GM12865 (cell line): ENCODE measurements at places on chromosomes 16 and 17.

DNA sequence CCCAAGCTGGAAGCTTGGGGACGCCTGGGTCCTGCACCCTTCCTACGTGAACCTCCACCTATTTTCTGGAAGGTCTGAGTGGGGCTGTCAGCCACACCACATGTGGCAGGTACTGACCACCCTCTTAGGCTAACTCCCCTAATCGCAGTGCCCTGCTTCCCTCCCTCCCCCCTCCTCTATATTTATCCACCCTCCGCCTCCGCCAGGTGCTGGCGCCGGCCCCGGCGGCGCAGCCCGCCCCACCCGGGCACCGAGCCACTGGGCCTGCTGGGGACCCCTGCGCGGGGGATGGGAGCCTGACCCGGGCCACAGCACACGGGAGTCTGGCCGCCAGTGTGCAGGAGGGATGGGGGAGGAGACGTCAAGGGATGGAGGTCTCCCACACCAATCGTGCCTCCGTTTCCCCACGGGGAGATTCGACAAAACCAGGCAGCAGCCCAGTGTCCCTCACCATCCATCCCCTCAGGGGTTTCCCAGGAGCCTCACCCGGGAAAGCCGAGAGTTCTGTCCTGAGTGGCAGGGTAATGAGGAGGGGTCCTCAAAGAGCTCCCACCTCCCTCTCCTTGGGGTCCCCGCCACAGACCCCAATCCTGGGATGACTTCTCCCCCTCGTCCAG, 1.3 kb downstream of the PLEKHH3 start:
- DNase-seq: peak; percentile 31

DNA sequence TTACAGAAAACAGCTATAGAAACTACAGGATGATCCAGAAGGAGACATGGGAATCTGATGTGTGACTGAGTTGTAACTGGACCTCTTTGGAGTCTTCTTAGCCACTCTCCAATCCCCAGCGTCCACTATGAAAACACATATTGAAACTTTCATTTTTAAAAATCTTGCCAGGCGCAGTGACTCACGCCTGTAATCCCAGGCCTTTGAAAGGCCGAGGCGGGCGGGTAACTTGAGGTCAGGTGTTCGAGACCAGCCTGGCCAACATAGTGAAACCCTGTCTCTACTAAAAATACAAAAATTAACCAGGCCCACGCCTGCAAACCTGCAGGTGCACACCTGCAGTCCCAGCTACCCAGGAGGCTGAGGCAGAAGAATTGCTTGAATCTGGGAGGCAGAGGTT, 53.3 kb downstream of the HIC1 start:
- DNase-seq: peak; percentile 65

DNA sequence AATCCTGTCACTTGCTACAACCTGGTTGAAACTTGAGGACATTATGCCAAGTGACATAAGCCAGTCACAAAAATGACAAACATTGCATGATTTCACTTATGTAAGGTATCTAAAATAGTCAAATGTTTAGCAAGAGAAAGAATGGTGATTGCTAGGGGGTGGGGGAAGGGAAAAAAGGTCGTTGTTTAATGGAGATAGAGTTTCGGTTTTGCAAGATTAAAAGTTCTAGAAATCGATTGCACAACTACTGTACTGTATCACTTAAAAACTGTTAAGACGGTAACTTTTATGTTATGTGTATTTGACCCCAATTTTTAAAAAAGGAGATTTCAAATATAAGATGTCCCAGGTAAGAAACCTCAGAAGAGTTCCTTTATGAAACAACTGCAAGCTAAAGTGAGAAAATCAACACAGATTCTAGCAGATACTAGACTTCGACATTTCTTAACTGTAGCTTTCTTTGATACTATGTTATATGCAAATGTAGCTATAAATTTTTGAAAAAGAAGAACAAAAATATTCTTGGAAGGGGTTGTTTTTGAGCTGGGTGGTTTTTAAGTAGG, 5.9 kb downstream of the MEOX1 start:
- peak; percentile 32 for DNase-seq

- no peak for DNase-seq
Observed at GRCh38 chr16:79618692-79619050, 18.1 kb upstream of the MAF start.

- no peak for DNase-seq
Observed at GRCh38 chr17:79619636-79620206, 8.9 kb upstream of the RBFOX3 start.

GRCh38 chr17:47736501-47737495, 3.8 kb downstream of the TBX21 start:
- DNase-seq: no peak

GRCh38 chr17:56540836-56541235, 52.7 kb upstream of the NOG start:
- DNase-seq: no peak

DNA sequence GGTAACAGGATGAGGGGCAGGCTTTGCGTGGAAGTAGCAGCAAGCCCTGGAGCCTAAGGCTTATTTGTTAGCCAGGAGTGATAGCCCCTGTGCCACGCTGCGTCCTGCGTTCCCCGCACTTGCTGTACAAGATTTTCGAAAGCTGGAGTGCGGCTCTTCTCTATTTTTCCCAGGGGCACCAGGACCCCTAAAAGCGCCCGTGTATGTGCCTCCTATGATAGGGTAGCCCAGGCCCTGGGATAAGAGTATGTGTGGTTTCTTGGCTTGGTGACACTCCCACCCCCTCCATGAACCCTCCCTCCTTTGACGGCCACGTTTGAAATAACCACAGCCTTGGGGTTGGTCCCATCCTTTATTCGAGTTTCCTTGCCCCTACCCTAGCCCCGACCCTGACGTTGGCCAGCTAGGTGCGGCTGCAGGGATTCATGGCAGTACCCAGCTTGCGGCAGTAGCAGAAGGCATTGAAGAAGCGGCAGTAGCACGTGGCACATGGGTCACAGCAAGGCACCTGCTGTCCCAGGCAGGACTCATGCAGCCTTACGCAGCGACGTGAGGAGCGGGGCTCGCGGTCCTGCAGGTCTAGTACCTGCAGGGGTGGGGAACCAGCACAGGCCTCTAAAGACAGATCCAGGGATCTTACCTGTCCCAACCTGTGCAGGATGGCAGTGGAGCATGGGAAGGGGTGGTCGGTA, 968 bp downstream of the AGRP start:
- DNase-seq: peak; percentile 38

DNA sequence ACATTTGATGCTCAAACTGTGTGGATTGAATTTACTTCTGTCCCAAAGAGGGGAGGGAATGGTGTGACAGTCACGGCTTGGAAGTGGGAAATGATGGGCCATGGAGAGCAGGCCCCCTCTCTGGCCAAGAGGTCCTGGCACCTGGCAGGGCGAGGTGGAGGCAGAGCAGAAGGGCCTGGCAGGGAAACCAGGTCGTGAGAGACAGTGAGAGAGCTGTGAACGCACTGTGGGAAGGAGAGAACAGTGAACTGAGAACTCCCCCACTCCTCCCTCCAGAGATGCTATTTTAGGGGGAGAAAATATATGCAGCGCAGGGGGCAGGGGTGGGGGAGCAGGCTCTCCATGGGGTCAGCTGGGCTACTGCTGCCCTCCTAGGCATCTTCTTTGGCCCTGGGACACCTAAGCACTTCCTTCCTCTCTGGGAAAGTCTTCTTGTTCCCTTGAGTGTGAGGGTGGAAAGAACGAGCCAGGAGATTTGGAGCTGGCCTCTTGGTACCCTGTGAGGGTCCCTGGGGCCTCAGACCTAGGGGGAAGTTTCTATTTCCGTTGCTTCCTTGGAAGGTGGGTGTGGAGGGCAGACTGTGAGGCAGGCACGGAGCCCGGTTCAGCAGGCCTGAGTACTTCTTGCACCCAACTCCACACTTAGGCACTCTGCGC, 17.2 kb upstream of the TBX21 start:
- no peak for DNase-seq

GRCh38 chr16:85767531-85767930, 16.6 kb upstream of the C16orf74 start:
- DNase-seq: no peak

GRCh38 chr16:48836636-48837035, 226.7 kb upstream of the N4BP1 start:
- no peak for DNase-seq
